ENCODE measurements at places on chromosomes 13 and 19.

GRCh38 chr13:23828086-23828485, 61.1 kb downstream of the MIPEP start:
- DNase-seq: no peak

DNA sequence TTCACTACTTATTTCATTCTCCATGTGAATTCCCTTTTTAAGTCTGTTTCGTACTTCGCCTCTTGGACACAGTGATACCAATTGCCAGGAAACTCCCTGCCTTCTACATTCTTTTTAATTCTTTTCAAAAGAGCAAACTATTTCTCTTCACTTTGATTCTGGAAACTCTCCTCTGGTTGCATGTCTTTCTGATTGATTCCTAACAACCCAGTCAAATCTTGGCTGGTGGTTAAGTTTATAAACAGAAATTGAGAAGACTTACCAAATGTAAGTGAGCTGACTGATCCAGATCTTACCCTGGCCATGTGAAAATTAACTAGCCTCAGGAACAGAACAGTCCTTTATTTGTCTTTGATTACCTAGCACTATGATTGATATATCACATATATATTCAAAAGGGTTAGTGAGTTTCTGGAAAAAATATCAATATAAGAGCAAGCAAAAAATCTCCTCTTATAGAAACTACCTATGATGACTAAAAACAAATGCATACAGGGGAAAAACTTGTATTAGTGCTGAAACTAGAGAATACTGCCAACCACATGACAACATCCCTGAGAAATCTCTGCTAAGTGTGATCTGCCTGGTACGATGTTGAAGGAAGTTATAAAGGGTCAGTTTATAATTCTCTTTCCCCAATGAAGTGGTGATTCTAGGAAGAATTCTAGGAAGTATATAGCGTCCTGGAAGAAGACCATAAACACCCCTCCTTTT, 152.6 kb upstream of the HTR2A start:
- DNase-seq: no peak

DNA sequence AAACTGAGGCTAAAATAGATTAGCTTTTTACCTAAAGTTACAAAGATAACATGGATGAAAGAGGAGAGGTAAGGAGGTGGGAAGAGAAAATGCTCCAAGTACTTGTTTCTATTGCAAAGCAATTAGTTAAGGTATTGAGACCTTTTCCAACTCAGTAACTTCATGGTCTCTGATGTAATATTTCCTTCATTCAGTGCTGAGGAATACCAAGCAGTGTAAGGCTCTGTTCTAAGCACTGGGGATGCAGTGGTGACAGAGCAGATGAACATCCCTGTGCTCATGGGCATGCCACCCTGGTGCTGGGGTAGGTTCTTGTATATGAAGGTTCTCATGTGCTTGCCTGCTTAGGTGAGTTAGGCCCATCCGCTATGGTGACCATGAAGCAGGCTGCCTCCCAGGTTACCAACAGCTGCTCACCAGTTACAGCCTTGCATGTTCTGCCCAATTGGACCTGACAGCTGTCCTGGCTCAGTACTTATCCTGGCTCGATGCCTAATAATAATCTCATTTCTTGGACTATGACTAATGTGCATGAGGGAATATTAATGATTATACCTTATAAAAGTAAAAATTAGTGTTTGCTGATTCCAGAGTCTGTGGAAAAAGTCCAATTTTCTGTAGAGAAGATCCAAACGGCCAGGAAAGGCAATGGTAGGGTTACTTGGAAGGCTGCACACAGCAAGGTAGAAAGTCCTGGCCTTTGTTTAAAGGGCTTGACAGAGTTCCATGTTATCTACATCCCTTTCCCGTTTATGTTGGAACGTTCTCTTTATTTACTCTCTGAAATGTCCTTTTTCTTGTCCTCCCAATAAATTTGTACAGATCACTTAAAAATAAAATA, 48.3 kb downstream of the LATS2 start:
- DNase-seq: no peak

GRCh38 chr13:73849292-73849691, 284.9 kb downstream of the KLF12 start:
- no peak for DNase-seq

- DNase-seq: no peak
Measured at GRCh38 chr13:23750383-23751121, 138.6 kb downstream of the MIPEP start.

GRCh38 chr19:38247126-38247525, 9.0 kb downstream of the PPP1R14A start:
- no peak for DNase-seq

DNA sequence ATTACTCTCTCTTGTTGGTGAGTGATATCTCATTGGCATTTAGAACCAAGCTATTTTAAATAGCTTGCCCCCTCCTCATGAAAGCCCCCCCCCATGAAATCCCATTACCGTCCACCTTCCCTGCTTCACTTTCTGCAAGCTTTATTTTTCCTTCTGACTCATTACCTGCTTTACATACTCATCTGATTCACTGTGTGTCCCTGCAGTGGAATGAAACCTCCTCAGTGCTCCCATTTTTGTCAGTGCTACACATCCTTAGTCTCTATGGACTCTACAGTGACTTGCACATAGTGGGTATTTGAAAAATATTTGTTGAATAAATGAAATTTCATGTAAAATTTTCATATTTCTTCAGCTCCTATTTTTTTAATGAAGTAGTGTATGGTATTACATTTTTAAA, 62.3 kb downstream of the DOCK9 start:
- DNase-seq: no peak

- no peak for DNase-seq
Measured at GRCh38 chr13:49802426-49802825, 9.9 kb upstream of the KPNA3 start.

DNA sequence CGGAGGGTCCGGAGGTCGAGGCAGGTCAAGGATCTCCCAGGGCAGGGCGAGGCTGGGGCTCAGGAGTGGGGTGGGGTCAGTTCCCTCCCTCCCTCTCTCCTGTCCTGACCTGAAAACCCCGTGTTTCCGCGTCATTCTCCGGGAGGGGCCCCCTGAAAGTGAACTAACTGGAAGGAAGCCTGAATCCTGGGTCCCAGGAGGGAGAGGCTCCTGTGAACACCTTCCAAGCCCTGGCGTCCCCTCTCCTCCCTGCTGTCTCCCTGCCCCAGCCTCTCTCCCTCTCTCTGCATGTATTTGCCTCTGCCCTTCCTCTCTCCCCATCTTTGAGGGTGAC, 741 bp upstream of the CADM4 start:
- no peak for DNase-seq

GRCh38 chr19:15320116-15320515, 12.2 kb downstream of the BRD4 start:
- DNase-seq: no peak

Measured in thymus (tissue), 14 donors.